Activated CD4-positive, alpha-beta T cell treated with anti-CD3 and anti-CD28 coated beads for 24 hours (primary cell): ENCODE measurements at places on chromosomes 11 and 22.

DNA sequence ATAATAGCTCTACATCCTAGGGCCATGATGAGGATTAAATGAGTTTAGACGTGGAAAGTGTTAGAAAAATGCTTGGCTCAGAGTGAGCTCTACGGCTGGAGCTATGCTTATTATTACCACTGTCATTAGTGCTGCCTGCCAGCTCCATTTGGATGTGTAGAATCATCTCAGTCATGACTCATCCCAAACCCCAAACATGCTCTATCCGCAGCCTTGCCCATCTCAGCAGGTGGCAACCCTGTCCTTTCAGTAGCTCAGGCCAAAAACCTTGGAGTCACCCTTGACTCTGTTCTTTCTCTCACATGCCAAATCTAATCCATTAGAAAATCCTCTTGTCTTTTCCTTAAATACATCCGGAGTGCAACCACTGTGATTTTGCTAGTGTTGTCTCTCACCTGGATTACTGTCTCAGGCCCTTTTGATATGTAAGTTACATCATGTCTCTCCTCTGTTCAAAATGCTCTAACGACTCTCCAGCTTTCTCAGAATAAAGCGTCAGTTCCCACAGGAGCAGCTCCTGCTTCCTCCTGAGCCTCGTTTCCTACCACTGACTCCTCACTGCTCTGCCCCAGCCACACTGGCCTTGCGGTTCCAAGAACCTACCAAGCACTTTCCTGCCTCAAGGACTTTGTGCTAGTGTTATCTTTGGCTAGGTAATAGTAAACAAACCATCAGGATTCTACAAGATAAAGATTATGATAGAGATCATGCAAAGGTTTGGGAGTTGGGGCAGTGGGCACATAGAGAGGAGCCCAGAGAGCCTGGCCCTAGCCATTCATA, 10.5 kb upstream of the CHRM1 start:
- DNase-seq: no peak

- DNase-seq: no peak
These were observed 298.8 kb downstream of the TBC1D22A start for GRCh38 chr22:47061226-47061625.

DNA sequence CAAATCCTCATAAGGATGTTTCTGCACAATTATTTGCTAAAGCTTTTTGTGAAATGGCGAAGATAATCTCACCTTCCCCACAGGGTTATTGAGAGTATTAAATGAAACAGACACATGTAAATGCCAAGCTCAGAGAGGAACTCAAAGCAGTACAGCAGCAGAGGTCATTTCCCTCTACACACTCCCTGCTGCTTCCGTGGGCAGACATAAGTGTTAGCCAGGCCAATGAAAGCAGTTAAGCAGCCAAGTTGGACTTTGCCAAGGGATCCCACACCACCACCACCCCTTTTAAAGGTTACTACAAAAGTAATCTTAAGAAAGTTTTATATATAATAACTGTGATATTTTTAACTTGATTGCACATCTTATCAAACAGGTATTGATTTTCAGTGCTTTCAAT, 4.0 kb upstream of the FAM111A start:
- no peak for DNase-seq

GRCh38 chr11:7520981-7521487, 7.2 kb downstream of the PPFIBP2 start:
- no peak for DNase-seq

GRCh38 chr11:77411137-77411707, 62.7 kb downstream of the PAK1 start:
- DNase-seq: no peak

GRCh38 chr11:44178381-44178780, 82.9 kb downstream of the EXT2 start:
- no peak for DNase-seq

GRCh38 chr11:65532388-65533064, 7.6 kb downstream of the SCYL1 start:
- no peak for DNase-seq

DNA sequence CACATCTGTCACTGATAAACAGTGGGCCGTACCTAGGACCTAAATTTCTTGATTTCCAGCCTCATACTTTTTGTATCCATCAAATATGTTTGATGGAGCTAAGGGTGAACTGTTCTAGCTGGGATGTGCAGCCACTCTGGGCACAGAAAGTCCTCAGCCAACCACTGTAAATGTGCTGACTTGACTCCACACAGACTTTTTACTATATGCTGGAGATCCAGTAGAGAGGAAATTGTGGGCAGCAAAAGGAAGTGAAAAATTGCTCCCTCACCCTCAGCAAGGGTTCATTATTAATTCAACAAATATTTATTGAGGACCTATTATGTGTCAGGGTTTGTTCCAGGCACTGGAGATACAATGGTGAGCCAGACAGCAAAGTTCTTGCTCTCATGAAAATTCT, 54.2 kb upstream of the AMPD3 start:
- no peak for DNase-seq

DNA sequence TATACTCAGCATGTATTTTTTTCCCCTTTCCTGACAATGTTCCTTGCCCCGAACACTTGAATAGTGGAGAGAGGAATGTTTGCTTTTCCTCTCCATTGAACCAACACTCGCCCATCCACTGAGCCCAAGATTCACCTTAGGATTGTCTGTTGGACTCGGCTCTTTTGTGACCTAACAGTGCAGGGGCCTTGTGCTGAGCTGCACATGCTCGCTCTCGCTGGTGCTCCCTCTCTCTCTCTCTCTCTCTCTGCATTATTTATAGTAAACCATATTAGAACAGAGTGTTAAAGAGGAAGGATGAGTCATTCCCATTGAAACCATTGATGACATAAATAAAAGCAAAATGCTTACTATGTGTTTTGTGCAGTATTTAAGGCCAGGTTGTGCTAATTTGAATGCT, 20.7 kb downstream of the ZBTB16 start:
- DNase-seq: no peak

- no peak for DNase-seq
These were observed 3.2 kb downstream of the LRRC32 start for GRCh38 chr11:76667271-76667818.

DNA sequence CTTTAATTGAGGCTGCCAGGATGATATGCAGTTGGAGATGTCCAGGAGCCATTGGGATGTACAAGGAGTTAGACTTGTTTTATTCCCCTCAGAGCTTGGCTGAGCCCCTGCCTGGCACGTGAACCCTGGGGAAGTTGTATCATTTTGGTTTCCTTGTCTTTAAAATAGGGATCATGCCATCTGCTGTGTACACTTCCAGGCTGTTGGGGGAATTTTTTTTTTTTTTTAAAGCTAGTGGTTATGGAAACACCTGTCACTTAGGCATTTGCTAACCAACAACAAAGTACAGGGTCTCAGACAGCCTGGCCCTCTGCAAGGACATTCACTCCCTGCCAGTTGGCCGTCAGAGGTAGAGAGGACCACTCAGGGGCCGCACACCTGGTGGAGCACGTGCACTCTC, 8.5 kb upstream of the RAB1B start:
- DNase-seq: no peak

DNA sequence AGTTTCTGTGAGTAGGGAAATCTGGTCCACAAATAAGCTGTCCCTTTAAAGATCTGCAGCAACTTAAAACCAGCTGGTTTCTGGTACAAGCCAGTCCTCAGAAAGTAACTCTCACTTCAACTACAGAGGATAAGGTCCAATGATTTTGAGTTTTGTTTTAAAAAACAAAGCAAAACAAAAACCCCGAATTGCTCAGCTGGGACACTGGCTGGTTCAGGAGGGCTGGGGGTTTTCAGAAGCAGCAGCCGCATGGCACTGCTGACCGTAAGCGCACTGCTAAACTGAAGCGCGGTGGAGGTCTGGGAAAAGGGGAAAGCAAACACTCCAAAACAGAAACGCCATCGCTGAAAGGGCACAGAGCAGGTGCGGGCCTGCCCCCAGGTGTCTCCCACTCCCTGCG, 59.7 kb downstream of the MICAL3 start:
- DNase-seq: no peak

DNA sequence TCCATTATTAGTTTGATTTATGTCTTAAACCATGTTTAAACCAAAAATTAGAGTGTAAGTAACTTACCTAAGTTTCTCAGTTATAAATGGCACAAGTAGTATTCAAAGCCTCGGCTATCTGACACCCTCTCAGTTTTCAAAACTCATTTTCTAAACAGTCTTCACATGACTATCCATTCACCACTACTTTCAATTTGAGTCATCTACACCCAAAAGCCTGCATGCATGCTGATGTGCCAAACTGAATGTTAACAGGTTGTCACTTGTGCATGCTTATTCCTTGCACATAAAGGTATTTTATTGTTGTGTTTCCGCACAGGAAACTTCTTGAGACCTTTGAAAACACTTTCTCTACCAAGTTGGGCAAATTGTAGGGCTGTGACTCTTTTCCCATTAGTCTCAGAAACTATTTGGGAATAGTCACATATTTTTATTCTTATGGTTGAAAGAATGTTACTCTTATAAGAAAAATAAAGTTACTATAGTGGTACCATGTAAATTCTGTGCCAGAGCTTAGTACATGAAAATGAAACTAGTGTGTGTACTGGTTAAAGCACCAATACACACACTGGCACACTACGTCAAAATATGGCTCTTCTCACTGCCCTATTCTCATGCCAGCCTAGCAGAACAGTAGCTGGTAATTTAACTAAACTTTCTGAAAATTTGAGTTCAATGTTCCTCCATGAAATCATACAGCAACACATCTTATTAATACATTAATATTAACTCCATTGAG, 2.2 kb upstream of the OR51E2 start:
- DNase-seq: no peak

- DNase-seq: no peak
These were observed 265.4 kb downstream of the MIAT start for GRCh38 chr22:26922806-26923205.

GRCh38 chr11:35083431-35084238, 55.3 kb upstream of the CD44 start:
- DNase-seq: peak; percentile 38

DNA sequence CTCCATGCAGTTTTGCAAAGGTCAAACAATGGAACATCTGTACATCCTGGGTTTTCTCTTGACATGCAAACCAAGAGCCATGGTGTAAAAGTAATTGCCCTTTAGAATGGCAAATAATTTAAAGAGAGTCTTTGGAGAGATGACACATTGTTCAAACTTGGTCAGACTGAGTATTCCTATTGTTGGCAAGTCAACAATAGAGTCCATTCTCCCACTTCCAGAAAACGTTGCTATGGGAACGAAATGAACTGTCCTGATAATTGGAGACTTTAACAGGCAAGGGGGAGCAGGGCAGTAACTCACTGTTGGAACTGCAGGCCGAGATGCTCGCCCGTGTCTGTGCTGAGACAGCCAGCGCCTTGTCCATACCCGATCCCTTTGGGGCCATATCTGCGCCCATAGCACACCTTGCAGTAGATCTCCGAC, 13.9 kb downstream of the CSRP3 start:
- no peak for DNase-seq

- no peak for DNase-seq
These were observed 5.7 kb downstream of the UPK3A start for GRCh38 chr22:45290410-45290936.

- no peak for DNase-seq
These were observed 584.8 kb downstream of the DLG2 start for GRCh38 chr11:85042361-85042760.
